ENCODE measurements at places on chromosomes 5 and 9. TPM values are rescaled to one million over a fixed set of nuclear protein-coding genes. Genes with fewer than 3 reads are reported as not detected.

Gene BHMT2
- total RNA-seq: not detected

Gene POU5F2
- 0.73 TPM for total RNA-seq

Gene ANKRD33B
- total RNA-seq: 0.99 TPM

Gene HTR1A
- total RNA-seq: not detected

Gene PCDHGB3
- total RNA-seq: 0.11 TPM

Gene SKIC3
- total RNA-seq: 63.8 TPM
